Muscle of leg (tissue), 16 donors: ENCODE measurements at places on chromosomes 4 and X.
A peak's percentile ranks its signal among the peaks of the same experiment; 100 is the strongest.

DNA sequence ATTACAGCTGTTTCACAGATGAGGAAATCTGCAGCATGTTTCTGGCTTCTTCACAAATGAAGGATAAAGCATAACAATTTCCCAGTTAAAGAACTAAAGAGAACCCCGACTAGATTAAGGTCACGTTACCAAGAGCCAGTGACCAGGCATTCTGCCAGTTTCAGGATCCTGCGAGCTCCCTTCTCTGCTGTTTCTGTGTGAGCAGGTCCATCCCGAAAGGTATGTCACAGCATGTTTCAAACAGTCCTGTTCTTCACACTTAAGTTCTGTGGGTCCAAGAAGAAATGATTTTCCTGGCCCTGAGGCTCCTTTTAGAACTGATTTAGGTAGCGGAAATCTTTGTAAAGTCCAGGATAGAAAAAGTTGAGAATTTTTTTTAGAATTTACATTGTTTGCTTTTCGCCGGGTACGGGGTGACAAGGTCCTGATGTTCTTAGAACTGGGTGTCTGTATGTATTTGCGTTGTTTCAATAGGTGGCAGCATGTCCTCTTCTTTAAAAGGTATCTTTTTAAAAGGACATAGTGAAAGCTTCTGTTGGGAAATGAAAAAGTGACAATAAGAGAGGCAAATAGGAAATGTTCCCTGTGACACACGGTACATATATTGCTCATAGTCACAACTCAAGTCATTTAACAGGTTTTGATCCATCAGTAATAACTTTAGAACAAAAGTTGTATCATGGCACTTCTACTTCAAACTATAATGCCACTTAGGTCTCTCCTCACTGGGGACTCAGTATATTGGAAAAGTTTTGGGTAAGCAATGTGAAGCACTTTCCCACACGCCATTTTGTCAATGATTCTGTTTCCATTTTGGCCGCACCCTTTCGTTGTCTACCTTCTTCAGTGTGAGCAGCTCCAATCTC is 18.4 kb downstream of the IL21 start:
- DNase-seq = peak; percentile 70
- no peak overlapping the region for H3K4me3 ChIP-seq
- H3K36me3 ChIP-seq = no peaks in the 10 kb centered on the region
- no peaks in the 10 kb centered on the region for H3K27me3 ChIP-seq
- no peaks in the 10 kb centered on the region for H3K4me1 ChIP-seq

DNA sequence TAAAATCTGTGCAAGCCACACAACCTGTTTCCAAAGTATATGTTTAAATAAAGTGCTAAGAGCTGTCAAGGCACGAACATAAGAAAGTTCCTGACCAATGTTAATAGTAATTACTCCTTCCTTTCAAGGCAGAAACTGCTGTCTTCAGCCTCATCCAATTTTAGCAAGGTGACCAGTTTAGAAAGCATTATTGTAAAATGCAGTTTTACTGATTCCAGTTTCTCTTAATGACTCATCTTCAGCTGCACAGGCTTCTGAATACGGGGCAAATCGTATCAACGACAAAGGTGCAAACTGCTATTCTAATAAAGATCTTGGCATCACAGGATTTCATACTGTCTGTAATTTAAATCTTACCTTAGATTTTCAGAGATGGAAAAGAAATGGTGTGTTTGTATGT is 87.5 kb downstream of the PPP3CA start:
- no peak for DNase-seq
- no peaks in the 10 kb centered on the region for H3K4me1 ChIP-seq
- no peak overlapping the region for H3K27ac ChIP-seq

GRCh38 chrX:84189125-84189524 is 1.1 kb upstream of the RPS6KA6 start:
- H3K4me1 ChIP-seq = peaks cover 3% of the 10 kb centered on the region
- no peak overlapping the region for H3K27ac ChIP-seq
- no peak for DNase-seq

- H3K27ac ChIP-seq = no peak overlapping the region
- no peak overlapping the region for H3K4me3 ChIP-seq
- DNase-seq = no peak
- H3K27me3 ChIP-seq = no peaks in the 10 kb centered on the region
- no peaks in the 10 kb centered on the region for H3K36me3 ChIP-seq
Measured at GRCh38 chr4:119008761-119009160, 120.1 kb downstream of the SYNPO2 start.

- no peak for DNase-seq
- H3K36me3 ChIP-seq = peaks cover 60% of the 10 kb centered on the region
- no peak overlapping the region for H3K4me3 ChIP-seq
- no peaks in the 10 kb centered on the region for H3K27me3 ChIP-seq
Measured at GRCh38 chr4:41683326-41683725, 65.2 kb downstream of the PHOX2B start.

DNA sequence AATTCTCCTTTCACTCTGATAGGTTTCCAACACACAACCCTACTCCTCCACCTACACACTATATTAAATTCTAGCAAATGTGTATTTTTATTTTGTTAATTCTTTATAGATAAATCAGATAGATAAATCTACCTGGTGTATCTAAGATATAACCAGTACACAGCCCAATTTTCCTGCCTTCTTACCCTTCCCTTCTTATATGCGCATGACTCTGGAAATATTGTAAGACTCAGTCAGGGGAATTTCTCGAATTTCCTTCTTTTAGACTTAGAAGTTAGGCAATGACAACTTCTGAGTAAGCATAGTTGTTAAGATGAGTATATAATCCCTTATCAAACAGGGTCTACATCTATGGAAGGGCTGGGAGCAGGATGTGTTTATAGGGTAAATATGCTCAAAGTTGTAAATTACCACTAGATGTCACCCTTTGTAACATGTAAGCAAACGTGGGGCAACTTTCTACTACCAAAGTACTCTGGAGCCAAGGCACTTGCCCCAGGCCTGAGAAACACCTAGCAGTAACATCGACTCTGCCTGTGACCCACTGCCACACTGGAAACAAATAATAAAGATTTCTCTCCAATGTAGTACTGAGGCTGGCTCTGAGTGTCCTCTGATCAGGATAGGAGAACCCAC is 444.7 kb downstream of the IQCM start:
- no peaks in the 10 kb centered on the region for H3K27me3 ChIP-seq
- no peak overlapping the region for H3K4me3 ChIP-seq
- H3K27ac ChIP-seq = no peak overlapping the region
